ENCODE measurements at places on chromosomes 3 and 15.

- no peak for DNase-seq
Measured at GRCh38 chr3:58269356-58269755, 31.8 kb downstream of the ABHD6 start.

DNA sequence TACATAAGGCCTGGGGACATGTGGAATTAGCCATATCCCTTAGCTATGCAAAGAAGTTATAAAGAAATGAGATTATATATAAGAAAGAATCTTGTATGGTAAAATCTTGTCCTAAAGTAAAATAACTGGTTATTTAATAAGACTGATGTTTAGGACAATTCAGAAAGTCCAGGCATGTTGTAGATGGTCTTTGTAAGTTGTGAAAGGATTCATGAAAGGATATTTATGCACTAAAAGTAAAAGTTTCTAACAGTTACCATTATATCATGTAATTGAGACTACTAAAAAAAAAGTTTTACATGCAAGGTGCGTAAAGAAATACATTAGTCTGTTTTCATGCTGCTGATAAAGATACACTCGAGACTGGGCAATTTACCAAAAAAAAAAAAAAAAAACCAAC is 146.3 kb downstream of the FMN1 start:
- no peak for DNase-seq

DNA sequence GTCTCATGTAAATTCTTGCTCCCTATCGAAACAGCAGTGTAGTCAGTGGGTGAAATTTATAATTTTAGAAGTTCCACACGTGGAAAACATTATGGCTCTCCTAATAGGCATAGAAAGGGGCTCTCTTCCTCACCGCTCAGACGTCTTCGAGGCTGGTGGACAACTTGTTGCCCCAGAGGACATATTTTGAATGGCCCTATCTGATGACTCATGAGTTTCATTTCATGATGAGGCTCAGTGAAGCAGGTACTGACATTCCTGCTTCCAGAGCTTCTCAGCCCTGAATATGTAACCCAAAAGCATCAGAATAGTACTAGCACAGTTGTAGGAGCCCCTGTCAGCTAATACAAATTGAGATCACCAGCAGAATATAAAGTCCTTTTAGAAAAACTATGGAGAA is 117.9 kb downstream of the HERC1 start:
- DNase-seq, result no peak

- no peak for DNase-seq
Measured at GRCh38 chr3:96755519-96755918, 58.9 kb upstream of the EPHA6 start.

Data from LNCaP clone FGC (cell line).